ENCODE measurements at places on chromosomes 2 and 18.

DNA sequence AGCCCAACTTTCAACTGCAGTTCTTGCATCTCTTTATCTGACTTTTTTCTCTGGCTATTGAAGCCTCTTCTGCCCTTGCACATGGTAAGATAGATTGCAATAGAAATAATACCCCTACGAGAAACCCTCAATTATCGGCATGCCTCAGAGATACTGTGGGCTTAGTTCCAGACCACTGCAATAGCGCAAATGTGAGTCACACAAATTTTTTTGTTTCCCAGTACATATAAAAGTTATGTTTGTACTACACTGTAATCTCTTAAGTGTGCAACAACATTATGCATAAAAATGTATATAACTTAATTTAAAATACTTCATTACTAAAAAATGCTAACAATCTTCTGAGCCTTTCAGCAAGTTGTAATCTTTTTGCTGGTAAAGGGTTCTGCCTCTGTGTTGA, 124.7 kb downstream of the PDE1A start:
- no peak for DNase-seq
- H3K4me1 ChIP-seq, result no peaks in the 10 kb centered on the region
- no peak overlapping the region for H3K27ac ChIP-seq
- H3K27me3 ChIP-seq, result no peaks in the 10 kb centered on the region

DNA sequence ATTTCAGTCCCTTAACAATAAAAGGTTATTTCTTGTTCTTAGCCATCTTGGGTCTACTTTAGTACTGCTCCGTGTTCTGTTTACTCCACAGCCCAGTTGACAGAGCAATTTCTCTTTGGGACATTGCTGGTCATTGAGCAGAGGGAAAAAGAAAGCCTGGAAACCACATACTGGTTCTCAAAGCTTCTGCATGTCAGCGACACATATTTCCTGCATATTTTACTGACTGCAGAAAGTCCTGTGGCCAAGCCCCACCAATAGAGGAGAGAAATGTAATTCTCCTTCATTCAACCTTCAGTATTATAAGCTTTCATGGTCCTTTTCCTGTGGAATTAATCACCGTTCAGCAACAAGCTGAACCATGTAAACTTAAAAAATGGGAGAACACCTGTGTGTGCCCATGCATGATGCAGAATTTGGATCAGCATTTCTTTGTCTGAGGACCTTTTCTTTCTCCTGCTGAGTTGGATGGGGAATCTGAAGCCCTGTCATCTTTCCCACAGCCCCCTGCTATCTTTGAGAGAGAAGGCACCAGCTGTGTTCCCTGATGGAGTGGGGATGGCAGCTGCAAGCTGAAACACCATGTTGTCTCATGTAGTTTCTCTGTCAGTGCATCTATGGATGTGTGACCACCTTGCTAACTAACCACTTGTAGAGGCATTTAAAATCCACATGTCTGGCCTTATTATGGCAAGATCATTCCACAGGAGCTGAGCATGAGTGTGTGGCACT, 431.6 kb downstream of the MEIS1 start:
- no peak for DNase-seq
- H3K27ac ChIP-seq, result peak overlapping the region; percentile 15
- no peak overlapping the region for H3K4me3 ChIP-seq
- H3K27me3 ChIP-seq, result no peaks in the 10 kb centered on the region

GRCh38 chr2:168643979-168644378, 158.5 kb upstream of the NOSTRIN start:
- no peak overlapping the region for H3K4me3 ChIP-seq
- H3K36me3 ChIP-seq, result peaks cover 3% of the 10 kb centered on the region
- no peak overlapping the region for H3K27ac ChIP-seq
- H3K27me3 ChIP-seq, result no peaks in the 10 kb centered on the region
- H3K4me1 ChIP-seq, result peaks cover 7% of the 10 kb centered on the region
- no peak for DNase-seq

- H3K36me3 ChIP-seq, result no peaks in the 10 kb centered on the region
- H3K27me3 ChIP-seq, result no peaks in the 10 kb centered on the region
- no peak overlapping the region for H3K4me3 ChIP-seq
- H3K27ac ChIP-seq, result peak overlapping the region; percentile 68
These were observed 157.0 kb downstream of the LDLRAD4 start for GRCh38 chr18:13375302-13376255.

- no peaks in the 10 kb centered on the region for H3K27me3 ChIP-seq
- DNase-seq, result no peak
- H3K27ac ChIP-seq, result no peak overlapping the region
- no peak overlapping the region for H3K4me3 ChIP-seq
- no peaks in the 10 kb centered on the region for H3K4me1 ChIP-seq
These were observed 123.9 kb upstream of the FAM117B start for GRCh38 chr2:202510911-202511310.

GRCh38 chr2:163353551-163353950, 382.3 kb downstream of the FIGN start:
- H3K27me3 ChIP-seq, result no peaks in the 10 kb centered on the region
- H3K27ac ChIP-seq, result no peak overlapping the region
- H3K4me3 ChIP-seq, result no peak overlapping the region
- no peaks in the 10 kb centered on the region for H3K36me3 ChIP-seq
- DNase-seq, result no peak

DNA sequence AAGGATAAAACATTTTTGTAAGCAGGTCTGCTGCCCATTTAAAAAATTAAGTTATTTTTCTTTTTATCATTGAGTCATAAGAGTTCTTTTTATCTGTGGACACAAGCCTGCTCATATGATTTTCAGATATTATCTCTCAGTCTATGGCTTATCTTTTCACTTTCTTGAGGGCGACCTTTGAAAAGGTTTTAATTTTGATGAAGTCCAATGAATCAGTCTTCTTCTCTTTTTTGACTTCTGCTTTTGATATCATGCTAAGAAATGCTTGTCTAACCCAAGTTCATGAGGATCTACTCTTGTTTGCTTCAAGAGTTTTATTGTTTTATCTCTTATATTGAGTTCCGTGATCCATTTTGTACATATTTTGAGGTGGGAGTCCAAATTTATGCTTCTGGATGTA, 36.5 kb downstream of the PSMD14 start:
- no peaks in the 10 kb centered on the region for H3K27me3 ChIP-seq
- H3K36me3 ChIP-seq, result peaks cover 14% of the 10 kb centered on the region
- no peak overlapping the region for H3K4me3 ChIP-seq

GRCh38 chr2:69491864-69492263, 54.6 kb upstream of the NFU1 start:
- H3K36me3 ChIP-seq, result no peaks in the 10 kb centered on the region
- H3K27me3 ChIP-seq, result no peaks in the 10 kb centered on the region
- H3K4me1 ChIP-seq, result no peaks in the 10 kb centered on the region
- DNase-seq, result no peak
- no peak overlapping the region for H3K27ac ChIP-seq
- H3K4me3 ChIP-seq, result no peak overlapping the region

DNA sequence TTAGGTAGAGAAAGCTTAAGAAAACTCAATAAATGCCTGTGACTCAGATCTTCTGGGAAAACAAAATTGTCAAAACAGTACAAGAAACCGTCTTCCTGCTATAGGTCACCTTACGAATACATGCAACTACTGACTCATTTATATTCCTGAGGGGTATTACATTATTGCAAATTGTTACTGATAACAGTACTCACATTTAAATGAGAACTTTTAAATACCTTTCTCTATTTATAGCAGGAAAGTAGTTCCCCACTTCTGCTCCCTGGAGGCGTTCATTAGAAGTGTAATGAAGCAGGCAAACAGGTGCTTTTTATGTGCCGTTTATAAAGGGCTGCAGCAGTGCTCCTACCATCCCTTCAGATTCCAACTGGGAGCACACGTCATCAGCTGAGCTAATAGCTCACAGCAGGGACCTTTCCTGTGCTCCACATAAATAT, 65.1 kb upstream of the RPRM start:
- peak; percentile 45 for DNase-seq
- H3K27ac ChIP-seq, result no peak overlapping the region
- H3K4me3 ChIP-seq, result no peak overlapping the region
- H3K4me1 ChIP-seq, result peaks cover 5% of the 10 kb centered on the region
- peaks cover 28% of the 10 kb centered on the region for H3K36me3 ChIP-seq

- H3K27me3 ChIP-seq, result peaks cover 93% of the 10 kb centered on the region
- DNase-seq, result peak; percentile 83
- H3K36me3 ChIP-seq, result no peaks in the 10 kb centered on the region
- no peaks in the 10 kb centered on the region for H3K4me1 ChIP-seq
- no peak overlapping the region for H3K27ac ChIP-seq
These were observed 3.2 kb downstream of the KLHL14 start for GRCh38 chr18:32769586-32770053.

Measured in endodermal cell (in vitro differentiated cells).